ENCODE measurements at places on chromosomes 3 and 15.
A peak's percentile ranks its signal among the peaks of the same experiment; 100 is the strongest.

DNA sequence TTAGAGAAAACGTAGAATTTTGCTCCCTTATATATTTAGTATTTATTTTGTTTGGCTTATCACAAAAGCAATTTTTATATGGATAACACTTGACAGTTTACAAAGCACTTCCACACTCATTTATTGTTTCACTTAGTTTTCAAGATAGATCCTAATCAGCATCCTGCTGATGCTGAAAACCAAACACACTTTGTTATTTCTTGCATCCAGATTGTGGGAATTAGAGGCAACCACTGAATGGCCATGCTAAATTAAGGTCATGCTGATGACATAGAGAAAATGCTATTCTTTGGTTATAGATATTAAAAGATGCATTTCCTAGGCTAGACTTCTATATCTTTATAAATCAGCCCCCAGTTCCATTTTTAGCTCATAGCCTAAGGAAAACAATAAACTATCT, 474.1 kb upstream of the KCNMB2 start:
- no peak for DNase-seq

DNA sequence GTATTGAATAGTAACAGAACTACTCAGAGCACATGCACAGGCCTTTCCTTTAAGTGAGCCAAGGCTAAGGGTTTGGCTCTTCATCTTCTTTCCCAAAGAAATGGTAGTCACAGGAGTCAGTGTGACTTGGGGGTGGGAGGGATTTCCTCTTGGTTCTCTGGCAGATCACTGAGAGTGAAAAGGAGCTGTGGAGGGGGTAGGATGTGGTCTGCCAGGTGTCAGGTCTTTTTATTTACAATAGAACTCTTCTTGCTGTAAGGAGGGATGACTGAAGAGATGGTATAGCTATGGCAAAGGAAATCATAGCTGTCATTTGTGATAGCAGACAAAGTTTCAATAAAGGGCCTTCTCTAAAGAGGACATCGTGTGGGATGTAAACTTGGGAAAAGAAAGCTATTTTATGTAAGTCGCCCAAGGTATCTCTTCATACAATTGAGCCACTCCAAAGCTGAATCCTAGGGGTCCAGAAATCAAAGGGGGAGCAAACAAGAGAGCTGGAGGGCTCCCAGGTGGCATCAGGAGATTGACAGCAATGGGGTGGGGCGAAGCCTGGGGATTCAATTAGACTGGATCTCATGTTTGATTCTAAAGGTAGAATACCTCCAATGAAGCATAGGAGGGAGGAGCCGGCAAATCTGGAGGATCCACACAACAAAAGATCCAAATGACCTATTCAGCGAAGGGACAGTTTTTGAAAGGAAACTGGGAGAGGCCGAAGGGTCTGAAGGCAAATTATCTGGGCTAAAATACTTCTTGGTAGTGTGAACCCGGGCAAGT, 20.0 kb upstream of the CHD2 start:
- no peak for DNase-seq

GRCh38 chr3:162368417-162368816, 871.8 kb downstream of the OTOL1 start:
- no peak for DNase-seq

DNA sequence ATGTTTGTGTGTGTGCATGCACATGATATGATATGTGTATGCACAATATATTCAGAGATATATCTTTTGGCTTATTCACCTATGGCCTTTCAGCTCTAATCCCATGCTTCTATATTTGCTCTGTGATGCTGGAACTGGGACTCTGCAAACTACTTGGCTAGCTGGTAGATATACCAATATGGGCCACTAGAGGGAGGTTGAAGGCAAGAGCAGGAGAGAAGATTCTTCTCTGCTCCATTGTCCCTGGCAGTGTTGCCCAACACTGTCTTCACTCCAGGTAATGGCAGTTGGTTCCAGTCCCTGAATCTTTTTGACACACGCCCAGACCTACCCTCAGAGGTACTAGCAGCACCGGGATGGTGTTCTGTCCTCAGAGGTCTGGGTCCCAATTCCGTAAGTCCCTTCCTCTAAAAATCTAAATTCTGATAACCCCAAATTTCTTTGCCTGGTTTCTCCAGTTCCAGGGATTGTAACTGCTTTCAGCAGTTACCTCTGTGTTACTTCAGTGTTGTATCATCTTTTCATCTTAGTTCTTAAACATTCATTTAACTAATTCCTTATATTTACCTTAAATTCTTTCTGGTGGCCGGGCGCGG, 44.7 kb downstream of the GTPBP8 start:
- no peak for DNase-seq

DNA sequence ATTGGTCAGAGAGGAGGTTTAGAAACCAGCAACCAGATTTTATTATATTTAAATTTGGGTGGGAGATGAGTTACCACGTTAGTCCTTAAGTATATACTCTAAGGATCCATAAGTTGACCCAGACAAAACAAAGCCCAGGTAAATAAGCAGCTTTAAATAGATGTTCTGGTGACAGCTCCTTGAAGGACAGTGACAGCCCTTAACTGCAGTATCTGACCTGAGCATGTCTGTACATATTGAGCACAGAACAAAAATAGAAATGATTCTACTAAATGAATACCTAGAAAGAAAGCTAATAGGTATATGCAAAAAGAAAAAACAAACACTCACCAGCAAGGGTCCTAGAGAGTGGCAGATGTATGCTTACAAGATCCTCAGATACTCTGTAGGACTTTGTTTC, 63.0 kb downstream of the UBR1 start:
- no peak for DNase-seq

DNA sequence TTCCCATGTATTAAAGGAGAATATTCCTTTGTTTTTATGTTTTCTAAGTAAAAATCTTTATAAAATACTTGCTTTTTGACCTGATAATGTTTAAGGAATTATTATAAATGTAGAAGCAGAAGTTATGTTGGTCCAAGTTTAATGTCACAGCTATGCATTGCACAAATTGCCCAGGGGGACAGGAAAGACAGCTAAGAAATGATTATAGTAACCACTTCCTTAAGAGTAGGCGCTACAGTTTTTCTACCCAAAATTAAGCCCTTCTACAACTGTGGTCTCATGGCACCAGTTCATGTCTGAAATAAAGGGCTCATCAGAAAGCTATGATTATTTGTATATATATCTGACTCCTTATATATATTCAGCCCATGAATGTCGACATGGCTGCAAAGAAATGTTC, 176.4 kb downstream of the GBE1 start:
- DNase-seq = no peak

DNA sequence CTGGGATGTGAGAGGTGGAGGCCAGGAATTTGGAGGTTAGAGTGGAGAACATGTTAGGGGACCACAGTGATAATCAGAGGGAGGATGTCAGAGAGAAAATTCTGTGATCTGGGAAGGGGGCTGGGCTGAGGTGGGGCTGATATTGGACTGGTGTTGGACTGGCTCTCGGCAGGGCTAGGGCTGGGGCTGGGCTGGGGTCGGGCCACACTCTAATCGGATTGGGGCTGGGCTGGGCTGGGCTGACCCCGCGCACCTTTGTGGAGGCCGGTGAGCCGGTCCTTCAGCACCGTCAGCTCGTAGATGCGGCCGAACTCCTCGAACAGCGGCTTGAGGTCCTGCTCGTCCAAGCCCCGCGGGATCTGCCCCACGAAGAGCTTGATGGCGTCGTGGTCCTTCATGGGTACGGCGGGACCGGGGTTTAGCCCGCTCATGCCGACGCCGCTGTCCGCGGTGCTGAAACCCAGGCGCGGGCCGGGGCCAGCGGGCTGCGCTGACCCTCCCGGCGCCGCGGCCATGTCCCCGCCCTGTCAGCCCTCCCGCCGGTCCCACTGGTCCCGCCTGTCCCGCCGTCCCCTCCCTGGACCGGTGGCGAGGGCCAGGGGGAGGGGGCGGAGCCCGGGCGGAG, 485 bp downstream of the CELF6 start:
- peak; percentile 68 for DNase-seq

DNA sequence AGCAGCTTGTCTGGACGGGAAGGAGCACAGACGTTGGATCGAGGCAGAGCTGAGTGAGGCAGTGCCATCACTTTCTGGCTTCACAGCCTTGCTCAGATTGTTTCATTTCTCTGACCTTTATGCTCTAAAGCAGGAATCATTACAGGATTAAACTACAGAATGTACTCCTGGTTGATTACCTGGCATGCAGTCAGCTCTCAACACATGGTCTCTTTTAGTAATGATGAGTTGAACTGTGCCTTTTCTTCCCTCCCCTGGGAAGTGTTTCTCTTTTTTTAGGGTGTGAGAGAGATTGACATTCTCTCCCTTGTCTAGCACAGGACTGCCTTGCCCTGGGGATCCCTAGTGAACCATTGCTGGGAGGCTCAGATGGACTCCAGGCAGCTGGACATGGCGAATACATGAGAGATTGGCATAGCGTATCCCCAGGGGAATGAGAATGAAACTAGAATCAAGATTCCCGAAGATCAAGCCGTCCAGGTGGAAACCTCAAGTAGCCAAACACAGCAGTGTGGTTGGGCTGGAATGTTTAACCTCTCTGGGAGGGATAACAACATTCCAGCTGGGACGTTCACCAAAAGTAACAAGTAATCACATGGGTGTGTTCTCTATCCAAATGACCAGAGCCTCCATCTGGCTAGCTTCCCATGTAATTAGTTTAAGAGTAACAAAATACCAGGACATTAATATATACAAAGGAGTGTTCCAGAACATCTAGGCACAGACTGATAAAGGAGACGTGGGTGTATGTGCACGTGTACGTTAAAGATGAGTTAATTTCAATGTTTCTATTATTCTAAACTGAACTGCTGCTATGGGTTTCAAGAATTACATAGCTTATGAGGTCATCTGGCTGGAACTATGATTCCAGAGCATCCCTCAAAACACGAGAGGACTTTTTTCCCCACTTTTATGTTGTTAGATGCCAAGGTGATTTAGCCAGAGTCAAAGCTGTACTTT, 118.6 kb upstream of the NR2E3 start:
- DNase-seq = no peak

DNA sequence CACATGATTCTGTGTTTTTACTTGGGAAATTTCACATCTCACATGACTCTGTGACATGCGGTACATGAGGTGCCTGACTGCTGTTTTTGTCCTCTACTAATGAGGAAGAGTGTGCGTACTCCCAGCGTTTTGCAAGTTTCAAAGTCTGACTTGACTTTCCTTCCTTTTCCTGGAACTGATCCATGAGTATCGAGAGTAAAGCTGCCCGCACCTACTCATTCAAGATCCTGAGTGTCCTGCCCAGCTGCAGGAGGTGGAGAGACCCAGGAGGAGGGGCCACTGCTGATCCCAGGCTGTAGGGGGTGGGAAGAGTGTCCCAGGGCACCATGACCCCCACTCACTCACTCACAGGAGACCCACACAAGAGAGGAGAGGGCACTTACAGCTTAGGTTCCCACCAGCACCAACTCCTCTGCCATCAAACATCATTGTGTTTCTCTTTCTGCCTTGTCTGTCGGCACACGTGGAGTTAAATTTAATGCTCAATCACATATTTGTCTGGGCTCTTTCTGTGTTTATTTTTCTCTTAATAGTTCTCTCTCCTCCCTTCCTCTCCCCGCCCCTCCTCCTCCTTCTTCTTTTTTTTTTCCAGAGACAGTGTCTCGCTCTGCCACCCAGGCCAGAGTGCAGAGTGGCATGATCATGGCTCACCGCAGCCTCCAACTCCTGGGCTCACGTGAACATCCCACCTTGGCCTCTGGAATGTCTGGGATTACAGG, 1.4 kb downstream of the CCR5AS start:
- peak; percentile 70 for DNase-seq

- peak; percentile 93 for DNase-seq
These were observed 14.6 kb downstream of the HEMK1 start for GRCh38 chr3:50583897-50584296.

- DNase-seq = no peak
These were observed 161.3 kb upstream of the ATP11B start for GRCh38 chr3:182632077-182632393.

DNA sequence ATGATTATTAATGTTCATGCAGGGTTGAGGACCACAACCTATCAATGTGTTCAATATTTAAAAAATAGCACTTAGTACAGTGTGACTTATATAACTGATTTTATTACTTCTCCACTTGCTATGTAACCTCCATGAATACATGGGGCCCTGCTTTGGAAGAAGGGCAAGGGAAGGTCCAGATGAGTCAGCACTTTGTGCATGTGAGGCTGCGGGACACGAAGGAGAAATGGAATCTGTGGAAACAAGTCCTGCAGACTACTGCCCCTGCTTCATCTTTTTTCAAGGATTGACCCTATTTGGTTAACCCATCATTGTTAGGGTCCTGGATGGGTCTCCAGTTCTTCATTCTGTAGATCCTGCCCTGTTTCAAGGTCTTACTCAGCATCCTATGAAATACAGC, 1.6 kb downstream of the NXPE3 start:
- no peak for DNase-seq

GRCh38 chr3:23359116-23359515, 156.0 kb downstream of the UBE2E2 start:
- DNase-seq = no peak
